Head of caudate nucleus (tissue), 42 donors: ENCODE measurements at places on chromosomes 4 and X.
A peak's percentile ranks its signal among the peaks of the same experiment; 100 is the strongest.

- peak; percentile 77 for DNase-seq
Observed at GRCh38 chrX:9885150-9885549, 82.0 kb upstream of the CLDN34 start.

DNA sequence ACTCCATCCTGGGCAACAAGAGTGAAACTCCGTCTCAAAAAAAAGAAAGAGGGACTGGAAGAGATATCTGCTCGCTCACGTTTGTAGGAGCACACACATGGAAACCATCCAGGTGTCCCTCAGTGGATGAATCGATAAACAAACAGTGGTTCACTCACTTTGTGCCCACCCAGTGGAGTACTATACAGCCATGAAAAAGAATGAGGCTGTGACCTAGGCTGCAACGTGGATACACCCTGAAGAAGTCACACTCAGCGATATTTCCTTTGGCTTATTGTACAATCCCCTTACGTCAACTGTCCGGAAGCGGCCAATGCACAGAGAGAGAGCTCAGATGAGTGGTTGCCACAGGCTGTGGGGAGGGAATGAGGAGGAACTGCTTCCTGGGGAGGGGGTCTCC is 82.3 kb upstream of the PPP2R3B start:
- DNase-seq, result no peak

GRCh38 chrX:24216827-24217226 is 67.3 kb downstream of the ZFX start:
- DNase-seq, result no peak

GRCh38 chr4:87409420-87409939 is 12.9 kb upstream of the NUDT9 start:
- DNase-seq, result no peak

DNA sequence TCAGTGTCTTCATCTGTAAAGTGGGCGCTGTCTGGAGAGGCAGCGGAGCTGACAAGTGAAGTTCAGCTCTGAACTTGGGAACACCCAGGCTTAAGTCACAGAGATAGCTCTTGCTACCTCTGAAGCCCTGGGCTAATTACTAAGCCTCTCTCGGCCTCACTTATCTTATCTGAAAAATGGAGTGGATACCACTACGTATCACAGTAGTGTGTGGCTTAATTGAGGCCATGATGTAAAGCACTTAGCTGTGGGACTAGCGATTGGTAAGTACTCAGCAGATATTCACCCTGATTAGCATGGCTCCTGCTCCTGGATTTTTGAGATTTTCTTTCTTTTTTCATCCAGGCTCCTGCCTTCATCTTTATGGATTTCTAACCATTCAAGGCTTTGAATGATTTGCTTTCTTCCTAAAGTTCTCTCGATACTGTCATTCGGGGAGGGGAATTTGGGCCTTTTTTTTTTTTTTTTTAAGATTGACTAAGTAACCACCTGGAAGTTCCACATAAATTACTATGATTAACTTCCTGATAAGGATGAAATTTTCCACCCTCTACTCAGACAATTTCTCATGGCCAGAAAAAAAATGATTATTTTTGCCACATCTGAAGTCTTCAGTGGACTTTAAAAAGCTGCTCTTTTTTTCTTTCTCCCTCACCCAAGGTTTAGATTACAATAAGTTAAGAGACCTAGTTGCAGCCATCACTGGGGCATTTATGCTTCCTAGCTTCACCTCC is 17.1 kb downstream of the LDB2 start:
- no peak for DNase-seq

DNA sequence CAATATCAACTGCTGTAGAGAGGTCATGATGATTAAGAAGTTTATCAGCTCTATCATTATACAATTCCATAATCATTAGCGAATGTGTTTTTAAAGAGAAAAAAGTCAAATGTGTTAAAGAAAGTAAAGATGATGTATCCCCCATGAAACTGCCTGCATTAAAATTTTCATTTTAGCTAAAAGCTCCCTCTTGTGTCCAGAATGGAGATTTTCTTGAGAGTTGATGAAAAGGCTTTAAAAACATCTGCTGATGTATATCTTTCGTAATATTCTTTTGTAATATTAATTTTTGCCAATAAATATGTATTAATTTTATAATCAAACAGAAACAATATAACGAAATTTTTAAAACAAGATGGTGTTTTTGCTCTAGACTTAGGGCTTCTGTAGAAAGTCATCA is 52.1 kb upstream of the LHFPL1 start:
- no peak for DNase-seq

- peak; percentile 49 for DNase-seq
Observed at GRCh38 chrX:129833153-129833990, 10.3 kb downstream of the ZDHHC9 start.

- no peak for DNase-seq
Observed at GRCh38 chrX:1598876-1599790, 7.7 kb downstream of the AKAP17A start.

DNA sequence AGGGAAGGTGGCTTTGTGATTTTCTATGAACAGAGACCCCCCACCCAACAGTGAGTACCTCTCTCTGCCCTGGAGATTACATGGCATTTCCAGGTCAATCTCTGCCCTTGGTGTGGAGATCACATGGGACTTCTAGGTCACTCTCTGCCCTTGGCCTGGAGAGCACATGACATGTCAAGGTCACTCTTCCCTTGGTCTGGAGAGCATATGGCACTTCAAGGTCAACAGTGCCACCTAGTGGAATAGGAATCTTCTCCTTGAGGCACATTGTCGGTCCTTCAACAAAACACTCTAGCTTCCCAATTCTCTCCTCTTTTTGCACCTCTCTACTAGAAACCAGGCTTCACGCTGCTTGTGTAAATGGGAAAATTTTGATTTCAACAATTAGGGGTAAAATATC is 66.2 kb upstream of the TACR3 start:
- DNase-seq, result no peak

GRCh38 chrX:41946989-41947612 is 23.7 kb upstream of the CASK start:
- no peak for DNase-seq

DNA sequence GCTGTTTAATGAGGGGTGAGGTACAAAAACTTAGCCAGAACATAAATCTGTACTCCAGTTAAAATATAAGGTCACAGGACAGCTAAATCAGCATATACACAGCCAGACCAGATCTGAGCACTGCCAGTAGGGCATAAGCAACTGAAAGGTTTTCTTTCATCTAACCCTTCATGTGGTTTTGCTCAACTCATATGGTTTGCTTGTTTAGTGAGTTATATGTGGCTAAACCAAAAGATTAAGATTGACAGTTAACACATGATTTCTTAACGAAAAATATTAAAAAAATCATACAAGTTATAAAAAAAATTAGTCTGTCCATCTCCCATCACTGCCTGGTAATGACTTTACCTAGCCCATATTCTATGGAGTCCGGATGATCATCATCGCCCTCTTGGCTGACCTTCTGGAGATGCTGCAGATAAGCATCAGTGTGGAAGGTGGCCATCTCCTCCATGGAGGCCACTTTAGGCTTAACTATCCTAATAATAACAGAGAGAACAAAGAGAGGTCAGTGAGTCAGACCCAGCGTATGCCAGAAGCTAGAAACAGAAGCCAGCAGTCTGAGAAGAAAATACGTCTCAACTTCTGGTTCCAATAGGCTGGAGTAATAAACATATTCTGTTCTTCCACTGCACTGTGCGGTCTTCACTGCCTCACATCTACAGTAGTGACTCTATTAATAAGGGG is 4.1 kb downstream of the HDAC8 start:
- DNase-seq, result no peak

DNA sequence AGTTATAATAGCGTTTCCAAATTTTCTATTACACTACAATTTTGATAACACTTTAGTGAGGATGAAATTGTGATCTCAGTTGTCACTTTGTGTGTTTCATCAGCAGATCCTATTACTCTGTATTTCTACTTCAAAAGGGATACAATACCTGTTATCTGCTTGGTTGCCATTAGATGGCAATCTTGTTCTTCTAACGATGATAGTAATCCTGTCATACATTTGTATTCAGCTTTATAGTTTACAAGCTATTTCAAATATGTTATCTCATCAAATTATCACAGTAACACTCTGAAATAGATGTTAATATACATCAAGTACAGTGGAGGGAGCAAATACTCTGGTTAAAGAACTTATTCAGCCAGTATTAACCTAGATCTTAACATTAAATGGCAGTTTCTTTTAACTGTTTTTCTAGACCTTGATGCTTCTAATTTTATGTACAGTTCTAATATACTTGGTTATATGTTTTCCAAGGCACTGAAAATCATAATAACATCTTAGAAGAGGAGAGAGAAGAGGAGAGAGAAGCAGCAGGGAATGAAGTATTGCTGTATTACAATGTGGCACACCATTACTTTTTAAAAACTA is 292.0 kb downstream of the CCSER1 start:
- no peak for DNase-seq

DNA sequence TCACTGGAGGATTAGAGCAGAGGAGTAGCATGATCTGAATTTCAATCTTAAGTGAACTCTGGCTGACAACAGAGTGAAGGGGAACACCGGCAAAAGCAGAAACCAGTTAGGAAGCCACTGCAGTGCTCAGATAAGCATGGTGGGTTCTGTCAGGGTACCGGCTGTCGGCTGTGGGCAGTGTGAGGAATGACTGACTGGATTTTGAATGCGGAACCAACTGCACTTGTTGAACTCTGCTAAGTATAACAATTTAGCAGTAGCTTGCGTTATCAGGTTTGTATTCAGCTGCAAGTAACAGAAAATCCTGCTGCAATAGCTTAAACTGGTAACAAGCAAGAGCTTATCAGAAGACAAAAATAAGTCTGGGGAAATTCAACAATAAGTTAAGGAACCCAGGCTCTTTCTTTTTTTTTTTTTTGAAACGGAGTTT is 5.2 kb downstream of the HTT start:
- DNase-seq, result no peak

GRCh38 chrX:6292599-6292998 is 63.9 kb upstream of the NLGN4X start:
- DNase-seq, result no peak

- no peak for DNase-seq
Observed at GRCh38 chr4:7705062-7705461, 234.6 kb downstream of the AFAP1 start.

- no peak for DNase-seq
Observed at GRCh38 chr4:98601708-98602107, 56.7 kb downstream of the TSPAN5 start.

GRCh38 chrX:20143561-20143960 is 1.9 kb upstream of the EIF1AX start:
- no peak for DNase-seq

DNA sequence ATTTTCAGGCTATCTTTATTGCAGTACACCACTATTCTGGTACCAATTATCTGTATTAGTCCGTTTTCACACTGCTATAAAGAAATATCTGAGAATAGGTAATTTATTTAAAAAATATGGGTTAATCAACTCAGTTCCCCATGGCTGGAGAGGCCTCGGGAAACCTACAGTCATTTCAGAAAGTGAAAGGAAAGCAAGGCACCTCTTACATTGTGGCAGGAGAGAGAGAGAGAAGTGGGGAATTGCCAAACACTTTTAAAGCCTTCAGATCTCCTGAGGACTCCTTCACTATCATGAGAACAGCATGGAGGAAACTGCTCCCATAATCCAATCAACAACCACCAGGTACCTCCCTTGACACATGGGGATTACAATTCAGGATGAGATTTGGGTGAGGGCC is 54.7 kb downstream of the AMER1 start:
- DNase-seq, result no peak

DNA sequence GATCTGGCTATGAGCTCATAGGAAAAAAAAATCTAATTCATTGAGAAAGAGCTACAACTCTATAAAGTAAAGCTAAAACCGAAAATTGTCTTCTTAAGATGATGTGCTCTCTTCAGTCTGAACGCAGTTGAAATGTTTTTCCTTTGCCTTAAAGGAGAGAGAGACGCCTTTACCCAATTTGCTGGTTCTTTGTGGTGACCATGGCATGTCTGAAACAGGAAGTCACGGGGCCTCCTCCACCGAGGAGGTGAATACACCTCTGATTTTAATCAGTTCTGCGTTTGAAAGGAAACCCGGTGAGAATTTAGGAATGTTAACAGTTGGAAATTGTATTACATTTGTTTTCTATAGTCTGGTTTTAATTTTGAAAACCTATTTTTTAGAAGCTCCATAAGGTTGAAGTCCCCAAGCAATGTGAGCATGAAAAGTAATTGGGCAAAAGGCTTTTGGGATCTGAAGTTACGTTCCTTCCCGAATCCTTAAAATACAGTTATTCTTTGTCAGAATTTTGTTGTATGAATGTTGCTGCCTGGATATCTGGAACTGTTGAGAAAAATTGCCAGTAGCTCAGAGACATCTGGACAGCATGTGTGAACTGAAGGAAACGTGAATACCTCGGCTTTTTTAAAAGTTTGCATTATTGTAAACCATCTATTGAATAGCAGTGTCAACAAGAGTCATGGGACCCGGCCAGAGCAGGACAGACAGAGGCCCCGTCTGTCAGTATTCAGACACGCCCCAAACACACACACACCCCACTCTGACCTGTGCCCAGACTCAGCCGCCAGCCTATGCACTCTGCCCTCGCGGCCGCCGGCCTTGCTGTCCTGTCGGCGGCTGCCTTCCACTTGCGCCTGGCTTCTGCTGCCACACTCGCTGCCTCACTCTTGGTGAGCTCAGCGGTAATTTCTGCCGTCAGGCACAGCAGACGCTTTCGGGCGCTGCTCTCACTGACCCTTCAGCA is 9.9 kb downstream of the PIGG start:
- no peak for DNase-seq

GRCh38 chr4:19924761-19925160 is 326.9 kb upstream of the SLIT2 start:
- DNase-seq, result no peak

- DNase-seq, result no peak
Observed at GRCh38 chrX:857376-857775, 226.8 kb downstream of the SHOX start.

DNA sequence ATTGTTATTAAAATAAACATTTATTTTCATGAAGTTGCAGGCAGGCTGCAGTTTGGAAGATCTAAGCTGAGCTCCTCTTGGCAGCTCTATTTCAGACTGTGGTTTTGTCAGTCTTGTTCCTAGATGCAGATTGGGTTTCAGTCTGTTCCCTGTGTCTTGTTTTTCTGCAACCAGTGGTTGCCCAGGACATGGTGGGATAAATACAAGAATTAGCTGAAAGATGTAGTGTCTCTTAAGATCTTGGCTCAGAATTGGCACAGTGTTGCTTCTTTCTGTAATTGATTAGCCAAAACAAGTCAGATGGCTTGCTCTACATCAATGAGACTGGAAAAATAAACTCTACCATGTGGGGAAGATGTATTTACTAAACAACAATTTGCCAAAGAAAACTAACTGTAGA is 283.0 kb upstream of the BOD1L1 start:
- no peak for DNase-seq

DNA sequence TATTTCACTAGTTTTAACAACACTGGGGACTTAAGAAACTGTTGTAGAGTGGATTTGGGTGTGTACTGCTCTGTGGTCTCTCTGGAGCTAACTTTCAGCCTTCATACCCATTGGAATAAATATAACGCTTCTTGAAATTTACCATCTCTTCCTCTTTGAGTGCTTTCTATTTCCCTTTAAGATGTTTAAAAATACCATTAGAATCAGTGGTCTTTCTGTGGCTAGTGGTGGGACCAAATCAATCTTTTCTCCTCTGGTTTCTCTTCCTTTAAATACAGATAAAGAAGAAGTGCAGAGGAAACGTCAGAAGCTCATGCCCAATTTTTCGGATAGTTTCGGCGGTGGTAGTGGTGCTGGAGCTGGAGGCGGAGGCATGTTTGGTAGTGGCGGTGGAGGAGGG is 92.0 kb downstream of the NFKB1 start:
- no peak for DNase-seq
